ENCODE measurements at places on chromosomes 4 and X. TPM values are rescaled to one million over a fixed set of nuclear protein-coding genes. Genes with fewer than 3 reads are reported as not detected.

Gene CLGN
- polyA plus RNA-seq, result 0.72 TPM

Gene GATB
- 32.3 TPM for polyA plus RNA-seq

Gene CYBB
- polyA plus RNA-seq, result not detected

Gene STBD1
- polyA plus RNA-seq, result 1.8 TPM

Gene CXCL3
- 0.34 TPM for polyA plus RNA-seq

Gene PSAPL1
- 0.02 TPM for polyA plus RNA-seq
